Activated CD8-positive, alpha-beta T cell treated with anti-CD3 and anti-CD28 coated beads for 36 hours (primary cell): ENCODE measurements at places on chromosomes 1 and 21. TPM values are rescaled to one million over a fixed set of nuclear protein-coding genes. Genes with fewer than 3 reads are reported as not detected.
A peak's percentile ranks its signal among the peaks of the same experiment; 100 is the strongest.

- no peak for DNase-seq
Measured at GRCh38 chr1:25540750-25541342, 2.6 kb upstream of the LDLRAP1 start.

GRCh38 chr1:101137144-101138126 lies 99.4 kb upstream of the S1PR1 start:
- no peak for DNase-seq

The S100A12 gene
- not detected for total RNA-seq

GRCh38 chr1:237258871-237259270 lies 216.9 kb downstream of the RYR2 start:
- no peak for DNase-seq

GRCh38 chr21:44416193-44416592 lies 39.1 kb upstream of the LRRC3 start:
- DNase-seq: no peak

GRCh38 chr1:166378805-166379204 lies 212.0 kb upstream of the FAM78B start:
- DNase-seq: no peak

- DNase-seq: no peak
Measured at GRCh38 chr1:196607981-196608380, 259 bp downstream of the KCNT2 start.

The RPTN gene
- total RNA-seq: not detected

The TTC24 gene
- total RNA-seq: 19.8 TPM

DNA sequence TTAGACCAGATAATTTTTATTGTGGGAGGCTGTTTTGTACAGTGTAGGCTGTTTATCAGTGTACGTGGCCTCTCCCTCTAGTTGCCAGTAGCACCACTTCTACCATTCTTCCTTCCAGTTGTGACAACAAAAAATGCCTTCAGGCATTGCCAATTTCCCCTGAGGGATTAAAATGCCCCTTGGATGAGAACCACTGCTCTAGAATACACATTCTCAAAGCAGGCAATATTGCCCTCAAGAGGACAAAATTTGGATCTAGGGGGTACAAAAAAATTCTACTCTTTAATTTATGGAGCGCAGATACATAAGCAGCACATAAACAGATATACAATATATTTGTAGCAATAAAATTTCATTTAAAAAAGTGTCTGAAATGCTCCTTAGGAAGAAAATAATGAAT lies 674.6 kb downstream of the PTPRC start:
- no peak for DNase-seq

The LCE2C gene
- not detected for total RNA-seq

DNA sequence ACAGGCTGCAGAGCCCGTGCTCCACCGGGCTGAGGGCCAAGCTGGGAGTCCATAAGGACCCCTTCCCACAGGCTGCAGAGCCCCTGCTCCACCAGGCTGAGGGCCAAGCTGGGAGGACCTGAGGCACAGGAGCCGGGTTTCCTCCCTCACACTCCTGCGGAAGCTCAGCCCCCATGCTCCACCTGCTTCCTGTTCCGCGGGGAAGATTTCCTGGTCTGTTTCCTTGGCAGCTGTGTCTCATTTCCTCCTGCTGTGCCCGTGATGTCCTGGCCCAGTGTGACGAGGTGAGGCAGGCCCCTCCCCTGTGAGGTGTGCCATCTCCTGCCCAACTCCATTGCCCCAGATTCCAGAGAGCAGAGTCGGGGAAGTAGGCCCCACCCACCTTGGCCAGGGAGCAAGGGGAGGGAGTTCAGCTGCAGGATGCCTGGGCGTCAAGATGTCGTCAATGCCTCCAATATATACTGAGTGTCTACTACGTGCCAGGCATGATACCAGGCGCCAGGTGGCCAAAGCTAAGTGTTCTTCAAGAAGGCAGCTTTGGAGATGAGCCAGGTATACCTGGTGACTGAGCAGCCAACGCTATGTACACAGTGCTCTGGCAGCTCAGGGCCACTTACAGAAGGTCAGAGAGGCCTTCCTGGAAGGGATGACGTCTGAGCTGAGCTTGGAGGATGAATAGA lies 58.8 kb downstream of the NAV1 start:
- DNase-seq: no peak

DNA sequence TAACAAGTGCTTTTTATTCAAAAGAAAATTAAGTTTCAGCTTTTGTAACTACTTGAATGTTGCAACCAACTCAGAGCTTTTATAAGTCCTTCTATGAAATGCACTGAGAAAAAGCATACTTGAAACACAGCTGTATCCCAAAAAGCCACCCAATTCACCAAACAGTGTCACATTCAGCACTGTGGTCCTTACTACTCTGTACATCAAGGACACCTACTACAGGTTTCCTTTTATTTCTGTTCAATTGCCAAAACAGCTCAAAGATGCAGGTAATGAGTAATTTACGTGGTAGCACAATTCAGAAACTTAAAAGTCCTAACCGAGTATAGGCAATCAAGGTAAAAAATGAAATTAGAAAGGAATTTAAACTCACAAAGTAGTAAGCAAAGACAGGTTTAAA lies 2.5 kb downstream of the EIF4G3 start:
- no peak for DNase-seq

The LCE1F gene
- not detected for total RNA-seq

- no peak for DNase-seq
Measured at GRCh38 chr1:219271818-219272535, 98.3 kb downstream of the LYPLAL1 start.

DNA sequence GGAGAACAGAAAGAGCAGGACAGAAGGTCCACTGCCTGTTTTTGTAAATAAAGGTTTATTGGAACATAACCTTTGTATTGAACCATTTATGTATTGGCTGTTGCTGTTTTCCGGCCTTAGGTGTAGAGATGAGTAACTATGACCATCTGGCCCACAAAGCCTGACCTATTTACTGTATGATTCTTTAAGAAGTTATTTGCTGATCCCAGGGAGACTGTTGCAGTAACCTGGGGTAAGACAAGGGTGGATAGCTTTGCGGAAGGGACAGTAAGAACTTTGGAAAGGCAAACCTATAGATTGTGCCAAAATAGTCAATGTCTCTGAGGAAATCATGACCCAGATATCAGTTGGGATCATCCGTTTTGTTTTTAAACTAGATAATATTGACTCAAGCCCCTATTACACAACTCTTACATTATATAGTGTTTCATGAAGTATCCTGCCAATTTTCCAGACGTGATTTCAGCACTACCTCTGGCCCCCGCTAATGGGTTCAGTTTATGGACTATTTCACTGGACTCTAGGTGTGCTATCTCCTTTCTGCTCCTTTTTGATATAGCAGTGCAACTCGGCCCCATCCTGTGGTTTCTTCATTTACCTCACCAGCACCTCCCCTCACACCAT lies 20.8 kb upstream of the TLCD4 start:
- no peak for DNase-seq

GRCh38 chr1:40316595-40317393 lies at the start of gene COL9A2:
Gene COL9A2, minus strand, starts transcription at chr1:40317286. Its CDS starts 89 bp downstream, at chr1:40317197.
- peak; percentile 78 for DNase-seq

- no peak for DNase-seq
Measured at GRCh38 chr21:34523019-34523555, 11.1 kb upstream of the KCNE1 start.

The CYYR1 gene
- not detected for total RNA-seq

The IQGAP3 gene
- 14.9 TPM for total RNA-seq

DNA sequence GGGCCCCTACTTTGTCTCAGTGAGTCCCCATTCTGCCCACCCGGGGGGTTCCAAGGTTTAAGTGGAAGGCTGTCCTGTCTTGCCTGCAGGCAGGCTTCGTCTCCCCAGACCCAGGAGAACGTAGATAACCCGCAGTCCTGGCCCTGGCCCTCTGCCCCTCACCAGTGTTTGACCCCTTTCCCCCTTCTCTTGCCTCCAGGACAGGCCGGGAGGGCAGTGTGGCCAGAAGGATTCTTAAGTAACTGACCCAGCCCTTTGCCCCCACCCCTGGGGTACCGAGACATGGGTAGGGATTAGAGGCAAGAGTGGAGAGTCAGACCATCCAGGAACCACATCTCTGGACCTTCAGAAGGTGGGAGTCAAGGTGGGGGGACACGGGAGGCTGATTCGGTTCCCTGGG lies 8.8 kb downstream of the TMEM222 start:
- no peak for DNase-seq

GRCh38 chr1:59666106-59666505 lies 148.6 kb upstream of the HOOK1 start:
- no peak for DNase-seq

DNA sequence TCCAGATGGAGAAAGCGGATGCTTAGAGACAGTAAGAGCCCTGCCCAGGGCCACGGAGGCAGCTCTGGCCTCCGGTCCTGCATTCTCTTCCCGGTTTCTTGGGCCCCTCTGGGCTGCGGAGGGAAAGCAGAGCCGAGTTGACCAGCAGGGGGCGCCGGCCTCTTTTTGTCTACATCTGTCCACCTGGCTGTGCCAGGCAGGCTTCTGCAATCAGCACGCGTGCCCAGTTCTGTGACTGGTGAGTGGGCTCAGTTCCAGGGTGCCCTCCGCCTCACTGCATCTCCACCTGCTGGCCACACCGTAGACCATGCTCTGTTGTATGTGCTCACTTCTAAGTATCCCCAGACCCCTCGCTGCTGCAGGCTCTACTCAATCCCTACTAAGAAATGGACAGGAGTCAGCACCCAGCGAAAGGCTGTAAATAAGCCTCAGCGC lies 6.7 kb upstream of the HUNK start:
- peak; percentile 87 for DNase-seq

The PER3 gene
- 2.1 TPM for total RNA-seq

- no peak for DNase-seq
Measured at GRCh38 chr1:53927376-53927881, 18.1 kb downstream of the IFT25 start.

DNA sequence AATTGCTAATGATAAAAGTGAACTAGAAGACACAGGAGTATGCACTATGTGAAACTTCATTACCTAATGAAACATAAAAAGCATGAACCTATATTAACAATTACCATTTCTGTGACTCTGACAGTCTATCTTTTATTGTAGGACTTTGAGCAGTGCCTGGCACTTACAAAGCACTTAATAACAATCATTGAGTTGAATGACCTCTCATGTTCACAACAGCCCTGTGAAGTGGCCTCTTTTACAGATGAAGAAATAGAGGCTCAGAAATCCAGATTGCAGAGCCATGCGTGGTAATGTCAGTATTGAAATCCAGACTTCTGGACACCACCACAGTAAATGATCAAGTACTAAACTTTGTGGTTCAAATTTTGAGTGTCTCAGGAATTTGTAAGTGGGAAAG lies 326.4 kb downstream of the NTNG1 start:
- DNase-seq: no peak

- no peak for DNase-seq
Measured at GRCh38 chr1:7609311-7609994, 161.6 kb upstream of the VAMP3 start.

GRCh38 chr1:179263121-179263520 lies 30.5 kb upstream of the SOAT1 start:
- no peak for DNase-seq

The NTNG1 gene
- total RNA-seq: 0.96 TPM

The PDZK1IP1 gene
- total RNA-seq: not detected

GRCh38 chr21:26199456-26199855 lies 28.9 kb upstream of the APP start:
- DNase-seq: no peak

The OR10T2 gene
- not detected for total RNA-seq

- DNase-seq: no peak
Measured at GRCh38 chr1:219801156-219801820, 127.1 kb downstream of the SLC30A10 start.

The NHLH1 gene
- total RNA-seq: 0.45 TPM
